Tongue (tissue), 3 donors: ENCODE measurements at places on chromosomes 1 and 21.
A peak's percentile ranks its signal among the peaks of the same experiment; 100 is the strongest.

- DNase-seq, result no peak
Measured at GRCh38 chr1:80248886-80249285, 1242.4 kb upstream of the ADGRL4 start.

GRCh38 chr21:33403128-33403785, at the start of gene IFNGR2:
IFNGR2 (plus strand) TSS chr21:33403413; CDS start chr21:33403544, 131 bp downstream.
- DNase-seq, result peak; percentile 68

DNA sequence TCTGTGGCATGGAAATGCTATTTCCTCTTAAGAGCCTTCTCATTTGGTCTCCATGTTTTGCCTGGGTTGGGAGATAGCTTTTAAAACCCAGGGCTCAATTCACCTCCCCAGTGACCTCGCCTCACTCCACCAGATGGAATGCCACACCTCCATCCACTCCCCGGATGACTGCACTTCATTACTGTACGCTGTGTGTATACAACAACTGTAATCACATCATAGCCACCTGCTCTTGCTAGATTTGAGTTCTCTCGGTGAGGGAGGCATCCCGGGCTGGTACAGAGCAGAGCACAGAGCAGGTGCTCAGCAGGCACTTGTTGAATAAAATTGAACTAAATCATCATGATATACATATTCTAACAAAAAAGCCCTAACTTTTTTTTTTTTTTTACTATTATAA, 26.0 kb downstream of the SDE2 start:
- no peak for DNase-seq

- no peak for DNase-seq
Measured at GRCh38 chr1:51651552-51651942, 34.7 kb downstream of the OSBPL9 start.

- no peak for DNase-seq
Measured at GRCh38 chr1:61173118-61173517, 90.8 kb downstream of the NFIA start.
